ENCODE measurements at places on chromosomes 4 and X. TPM values are rescaled to one million over a fixed set of nuclear protein-coding genes. Genes with fewer than 3 reads are reported as not detected.

The ARR3 gene
- not detected for total RNA-seq

The BCAP31 gene
- 158 TPM for total RNA-seq

The TCEAL1 gene
- 4.7 TPM for total RNA-seq

The HTN3 gene
- total RNA-seq = not detected

DNA sequence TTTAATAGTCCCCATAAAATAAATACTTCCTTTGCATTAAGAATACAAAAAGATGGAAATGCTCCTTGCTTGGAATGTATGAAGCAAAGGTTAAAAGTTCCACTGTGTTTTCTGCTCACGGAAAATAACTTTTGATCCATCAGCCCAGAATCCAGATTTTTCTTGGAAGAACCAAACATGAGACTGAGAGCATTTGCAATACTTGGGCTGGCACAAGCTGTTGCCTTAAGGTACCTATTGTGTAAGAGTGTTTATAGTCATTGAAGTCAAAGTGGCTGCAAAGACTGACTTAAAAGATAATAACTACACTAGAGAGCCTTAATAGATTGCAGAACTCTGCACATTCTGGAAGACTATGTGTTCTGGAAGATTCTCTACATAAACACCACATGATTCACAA lies 281.4 kb downstream of the RAB28 start:
- no peaks in the 10 kb centered on the region for H3K36me3 ChIP-seq
- H3K4me3 ChIP-seq = no peak overlapping the region
- no peaks in the 10 kb centered on the region for H3K27me3 ChIP-seq
- H3K27ac ChIP-seq = no peak overlapping the region
- no peaks in the 10 kb centered on the region for H3K4me1 ChIP-seq
- DNase-seq = no peak

- no peak overlapping the region for H3K27ac ChIP-seq
- no peak overlapping the region for H3K4me3 ChIP-seq
- H3K36me3 ChIP-seq = no peaks in the 10 kb centered on the region
- no peaks in the 10 kb centered on the region for H3K27me3 ChIP-seq
- DNase-seq = no peak
These were observed 980.5 kb downstream of the PCDH18 start for GRCh38 chr4:136551753-136552152.

GRCh38 chr4:140081641-140082390 lies 72.2 kb downstream of the MAML3 start:
- peaks cover 38% of the 10 kb centered on the region for H3K4me1 ChIP-seq
- H3K36me3 ChIP-seq = peaks cover 3% of the 10 kb centered on the region
- no peak overlapping the region for H3K27ac ChIP-seq
- DNase-seq = no peak
- no peaks in the 10 kb centered on the region for H3K27me3 ChIP-seq
- H3K4me3 ChIP-seq = no peak overlapping the region

- no peaks in the 10 kb centered on the region for H3K27me3 ChIP-seq
- no peak for DNase-seq
- H3K27ac ChIP-seq = no peak overlapping the region
- no peaks in the 10 kb centered on the region for H3K4me1 ChIP-seq
- no peaks in the 10 kb centered on the region for H3K36me3 ChIP-seq
These were observed 103.0 kb downstream of the PPP3CA start for GRCh38 chr4:101244349-101244748.

DNA sequence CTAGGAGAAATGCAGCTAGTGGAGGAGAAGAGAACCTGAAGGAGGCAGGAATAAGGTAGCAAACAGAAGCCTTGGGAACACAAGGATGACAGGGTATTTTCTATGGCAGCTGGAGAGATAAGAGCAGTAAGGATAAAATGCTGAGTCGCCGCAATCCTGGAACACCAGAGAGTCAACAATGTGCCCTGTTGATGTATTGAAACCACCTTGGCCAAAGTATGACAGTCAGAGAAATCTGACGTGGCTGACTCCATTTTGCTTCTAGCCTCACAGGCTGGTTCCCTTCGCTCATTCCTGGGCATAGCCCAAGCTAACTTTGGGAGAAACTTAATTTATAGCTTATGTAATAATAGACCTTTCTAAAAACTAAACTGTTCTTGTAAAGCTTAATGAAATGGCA lies 56.6 kb upstream of the C4orf54 start:
- H3K4me3 ChIP-seq = no peak overlapping the region
- no peak for DNase-seq
- H3K4me1 ChIP-seq = no peaks in the 10 kb centered on the region
- no peak overlapping the region for H3K27ac ChIP-seq
- H3K36me3 ChIP-seq = no peaks in the 10 kb centered on the region

GRCh38 chr4:102639598-102639997 lies 121.2 kb downstream of the MANBA start:
- peaks cover 34% of the 10 kb centered on the region for H3K36me3 ChIP-seq
- H3K27ac ChIP-seq = peak overlapping the region; percentile 90
- peak overlapping the region; percentile 61 for H3K4me3 ChIP-seq

The TMEM31 gene
- total RNA-seq = not detected

- H3K27ac ChIP-seq = no peak overlapping the region
- H3K27me3 ChIP-seq = peaks cover 17% of the 10 kb centered on the region
- no peaks in the 10 kb centered on the region for H3K4me1 ChIP-seq
- no peak for DNase-seq
- H3K4me3 ChIP-seq = no peak overlapping the region
These were observed 55.6 kb downstream of the RHOXF2B start for GRCh38 chrX:120021927-120022326.

- no peaks in the 10 kb centered on the region for H3K36me3 ChIP-seq
- DNase-seq = no peak
- no peak overlapping the region for H3K27ac ChIP-seq
- peaks cover 4% of the 10 kb centered on the region for H3K27me3 ChIP-seq
These were observed 16.5 kb downstream of the PDCL2 start for GRCh38 chr4:55575513-55575912.

The CDX4 gene
- not detected for total RNA-seq
